ENCODE measurements at places on chromosomes 16 and 17.
A peak's percentile ranks its signal among the peaks of the same experiment; 100 is the strongest.

DNA sequence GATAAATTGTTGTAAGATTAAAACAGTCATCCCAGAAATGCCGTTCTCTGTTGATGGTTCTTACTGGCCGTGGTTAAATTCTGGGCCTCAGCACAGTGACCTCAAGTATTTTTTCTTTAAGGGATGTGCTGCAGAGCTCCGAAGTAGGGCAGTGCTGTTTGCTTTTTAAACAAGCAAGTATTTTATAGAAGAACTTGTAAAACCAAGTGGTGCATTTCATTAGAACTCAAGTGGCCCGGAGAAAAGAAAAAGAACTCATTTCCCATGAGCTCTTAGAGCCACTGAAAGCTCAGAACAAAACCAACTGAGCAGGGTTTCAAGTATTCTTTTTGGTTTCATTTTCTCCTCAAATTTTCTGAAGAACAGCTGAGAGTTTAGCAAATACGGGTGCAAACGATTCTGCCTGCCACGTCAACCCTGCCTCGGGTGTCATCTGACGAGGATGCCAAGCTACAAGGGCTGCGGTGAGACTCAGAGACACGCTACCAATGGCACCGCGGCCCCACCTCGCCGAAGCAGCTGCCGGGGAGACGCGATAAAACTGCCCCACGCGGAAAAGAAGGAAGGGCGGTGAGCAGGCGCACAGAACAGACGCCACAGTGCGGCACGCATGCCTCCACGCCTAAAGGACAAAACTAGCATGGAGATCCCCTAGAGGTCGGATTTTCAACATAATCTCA is 6.3 kb downstream of the LMF1 start:
- peak; percentile 65 for DNase-seq

DNA sequence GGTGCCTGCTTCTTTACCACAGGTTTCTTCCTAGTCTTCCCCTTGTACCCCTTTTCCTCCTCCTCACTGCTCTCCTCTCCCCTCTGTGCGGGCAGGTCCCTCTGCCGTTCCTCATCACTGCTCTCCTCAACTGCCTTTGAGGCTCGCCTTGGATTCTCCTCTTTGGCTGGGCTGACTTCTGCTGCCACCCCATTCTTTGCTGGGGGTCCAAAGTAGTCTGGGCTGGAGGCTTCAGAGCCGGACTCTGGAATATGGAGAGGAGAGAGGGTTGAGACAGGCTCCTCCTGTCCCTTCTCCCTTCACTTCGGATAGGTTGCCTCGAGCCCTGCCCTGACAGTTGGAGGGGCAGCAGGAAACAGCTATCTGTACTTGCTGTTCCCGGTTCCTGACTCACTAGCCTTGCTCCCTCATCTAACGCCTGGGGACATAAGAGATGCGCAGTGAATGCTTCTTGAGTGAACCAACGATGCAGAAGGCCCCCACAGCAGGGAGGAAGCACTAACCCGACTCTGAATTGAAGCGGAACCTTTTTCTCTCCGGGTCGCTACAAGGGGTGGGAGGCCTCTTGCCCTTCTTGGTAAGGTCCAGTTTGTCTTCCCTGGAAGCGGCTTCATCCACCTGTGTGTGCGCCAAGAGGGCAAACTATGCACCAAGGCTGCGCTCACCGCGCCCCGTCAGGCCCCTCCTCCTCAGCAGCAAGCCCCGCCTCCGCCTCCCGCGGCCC is 655 bp downstream of the HIRIP3 start:
- peak; percentile 71 for DNase-seq

GRCh38 chr17:73819440-73820395 is 175.5 kb upstream of the SDK2 start:
- no peak for DNase-seq

DNA sequence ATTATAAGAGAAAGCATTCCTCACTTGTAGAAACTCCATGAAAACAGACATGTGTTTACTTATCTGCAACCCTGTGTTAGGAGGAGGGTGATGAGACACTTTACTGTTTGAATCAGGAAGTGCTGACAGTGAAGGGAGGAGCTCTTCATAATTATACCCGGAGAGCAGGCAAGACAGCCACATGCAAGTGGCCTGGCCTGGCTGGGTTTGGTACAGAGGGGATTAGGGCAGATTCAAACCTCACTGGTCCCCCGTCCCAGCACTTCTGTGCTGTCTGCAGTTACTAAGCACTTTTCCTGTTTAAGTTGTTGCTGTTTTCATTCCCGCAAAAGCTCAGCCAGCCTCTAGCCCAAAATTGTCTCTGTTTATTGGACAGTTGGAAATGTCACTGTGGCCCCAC is 78.5 kb downstream of the WWOX start:
- DNase-seq, result no peak

GRCh38 chr17:19573075-19573474 is 39.4 kb downstream of the SLC47A1 start:
- DNase-seq, result no peak

- DNase-seq, result no peak
Measured at GRCh38 chr17:70956726-70957125, 787.4 kb downstream of the KCNJ2 start.

DNA sequence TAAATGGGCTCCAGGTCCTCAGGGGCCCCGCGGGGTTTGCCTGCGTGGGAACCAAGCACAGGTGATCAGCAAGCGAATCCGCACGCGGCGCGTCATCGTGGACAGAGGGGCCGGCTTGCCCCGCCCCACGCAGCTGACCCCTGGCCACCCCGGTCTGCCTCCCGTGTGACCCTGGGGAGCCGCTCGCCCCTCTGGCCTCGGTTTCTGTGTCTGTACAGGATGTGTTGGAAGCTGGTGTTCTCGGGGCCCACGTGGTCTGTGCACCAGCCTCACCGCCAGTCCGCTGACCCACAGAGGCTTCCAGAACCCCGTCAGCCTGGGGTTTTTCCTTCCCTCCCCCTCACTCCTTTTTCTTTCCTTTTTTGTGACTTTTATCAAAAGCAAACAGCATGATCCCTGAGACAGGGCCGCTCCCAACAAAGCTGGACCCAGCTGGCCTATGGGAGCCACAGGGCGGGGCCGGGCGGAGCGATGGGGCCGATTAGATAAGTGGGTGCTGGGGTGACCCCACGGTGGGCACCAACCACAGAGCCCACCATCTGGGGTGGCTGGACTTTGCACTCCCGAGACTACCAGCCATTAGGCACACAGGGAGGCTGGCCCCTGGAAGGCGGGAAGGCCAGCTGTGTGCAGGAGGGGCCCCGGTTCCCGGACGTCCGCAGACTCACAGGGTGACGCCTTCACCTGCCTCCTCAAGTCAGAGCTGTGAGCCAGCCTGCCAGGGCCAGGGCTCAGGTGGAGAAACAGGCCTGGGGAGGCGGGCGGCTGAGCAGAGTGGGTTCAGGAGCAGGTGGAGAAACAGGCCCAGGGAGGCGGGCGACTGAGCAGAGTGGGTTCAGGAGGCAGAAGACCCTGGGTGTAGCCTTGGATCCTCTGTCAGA is 56.0 kb downstream of the ZFPM1 start:
- DNase-seq, result no peak

DNA sequence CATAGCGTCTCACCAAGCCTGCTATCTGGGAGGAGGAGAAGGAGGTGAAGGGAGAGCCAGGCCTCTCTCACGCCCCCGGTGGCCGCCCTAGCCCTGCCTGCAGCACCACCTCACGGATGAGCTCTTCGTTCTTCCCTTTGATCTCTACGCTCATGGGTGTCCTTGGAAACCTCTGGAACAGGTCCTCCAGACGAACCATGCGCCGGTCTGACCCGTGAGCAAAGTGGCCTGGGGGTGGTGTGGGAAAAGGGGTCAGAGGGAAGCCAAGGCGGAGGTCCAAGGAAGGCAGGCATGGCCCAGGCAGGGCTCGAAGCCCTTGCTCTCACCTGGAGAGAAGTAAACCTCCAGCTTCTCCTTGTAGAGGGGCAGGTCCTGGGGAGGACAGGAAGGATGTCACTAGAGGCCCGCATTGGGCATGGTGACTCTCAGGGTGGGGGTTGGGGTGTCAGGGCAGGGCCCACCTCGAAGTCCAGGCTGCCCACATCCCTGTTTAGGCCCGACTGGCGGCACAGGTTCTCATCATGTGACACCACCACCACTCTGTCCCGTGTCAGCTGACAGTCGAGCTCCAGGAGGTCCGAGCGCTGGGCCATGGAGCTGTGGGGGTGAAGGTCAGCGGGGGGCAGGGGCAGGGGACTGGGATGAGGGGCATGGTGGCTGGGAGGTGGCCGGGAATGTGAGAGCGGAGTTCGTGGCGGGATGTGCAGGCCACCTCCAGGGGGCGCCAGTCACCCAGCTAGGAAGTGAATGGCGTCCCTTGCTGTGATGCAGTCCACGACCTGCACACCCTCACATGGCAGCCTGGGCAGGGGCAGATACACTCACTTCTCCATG is 923 bp downstream of the GDPD3 start:
- peak; percentile 66 for DNase-seq

GRCh38 chr16:28606291-28607115 is 3.3 kb downstream of the SULT1A1 start:
- no peak for DNase-seq

DNA sequence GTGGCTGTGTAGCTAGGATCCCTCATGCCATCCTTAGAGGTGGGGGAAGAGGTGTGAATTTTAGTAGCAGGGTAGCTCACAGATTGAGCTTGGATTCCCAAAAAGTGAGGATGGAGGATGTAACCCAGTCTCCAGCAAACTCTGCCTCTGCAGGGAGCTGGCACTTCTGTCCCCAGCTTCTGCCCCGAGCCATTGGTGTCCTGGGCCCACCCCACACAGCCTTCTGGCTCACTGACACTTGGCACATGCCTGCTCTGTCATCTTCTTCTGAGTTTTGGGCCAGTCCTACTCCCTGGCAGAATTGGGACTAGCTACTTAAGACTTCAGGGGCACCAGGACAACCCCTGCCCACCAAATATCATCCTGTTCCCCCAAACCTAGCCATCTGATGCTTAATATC is 2.3 kb downstream of the CACNG5 start:
- no peak for DNase-seq

GRCh38 chr17:750431-751037 is 1.5 kb downstream of the GEMIN4 start:
- no peak for DNase-seq

DNA sequence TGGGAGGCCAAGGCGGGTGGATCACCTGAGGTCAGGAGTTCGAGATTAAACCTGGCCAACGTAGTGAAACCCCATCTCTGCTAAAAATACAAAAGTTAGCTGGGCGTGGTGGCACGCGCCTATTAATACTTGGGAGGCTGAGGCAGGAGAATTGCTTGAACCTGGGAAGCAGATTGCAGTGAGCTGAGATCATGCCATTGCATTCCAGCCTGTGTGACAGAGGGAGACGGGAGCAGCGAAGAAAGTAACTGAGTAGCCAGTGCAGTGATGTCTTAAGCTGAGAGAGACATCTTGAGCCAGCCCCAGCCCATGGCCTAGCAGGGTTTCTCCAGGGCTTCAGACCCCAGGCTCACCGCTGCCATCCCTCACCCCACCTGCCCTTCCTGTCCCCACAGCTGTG is 9.8 kb upstream of the SMIM5 start:
- DNase-seq, result no peak

DNA sequence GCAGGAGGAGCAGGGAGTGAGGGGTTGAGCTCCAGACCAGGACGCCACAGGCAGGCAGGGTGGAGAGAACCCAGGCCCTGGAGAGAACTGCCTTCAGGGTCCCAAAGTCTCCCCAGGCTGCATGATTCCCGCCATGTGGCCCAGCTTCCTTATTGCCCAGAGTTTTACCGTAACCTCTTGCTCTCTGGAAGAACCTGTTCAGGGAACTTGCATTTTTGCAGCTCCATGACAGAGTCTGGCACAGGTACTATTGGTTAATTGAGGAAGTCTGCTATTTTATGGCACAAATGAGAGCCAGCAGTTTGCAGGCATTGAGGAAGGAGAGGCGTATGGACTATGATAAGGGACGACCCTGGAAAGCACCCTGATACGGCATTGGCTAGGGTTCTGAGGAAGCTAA is 11.6 kb upstream of the NOS2 start:
- DNase-seq, result no peak

GRCh38 chr17:68707031-68707430 is 105.9 kb upstream of the FAM20A start:
- DNase-seq, result no peak

GRCh38 chr16:80993307-80993706 is 13.4 kb downstream of the CMC2 start:
- no peak for DNase-seq

DNA sequence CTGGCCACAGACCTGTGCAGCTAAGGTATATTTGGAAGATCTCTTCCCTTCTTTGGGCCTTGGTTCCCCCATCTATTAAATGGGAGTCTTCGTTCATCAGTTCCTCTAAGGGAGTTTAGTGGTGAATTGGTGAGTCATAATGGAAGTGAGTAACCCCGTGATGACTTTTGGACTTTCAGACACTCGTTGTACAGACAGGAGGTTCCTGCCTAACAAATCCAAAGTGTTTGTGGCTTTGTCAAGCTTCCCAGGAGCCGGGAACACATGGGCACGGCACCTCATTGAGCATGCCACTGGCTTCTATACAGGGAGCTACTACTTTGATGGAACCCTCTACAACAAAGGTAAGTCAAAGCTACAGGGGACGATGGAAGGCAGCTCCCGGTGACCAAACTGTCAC is 40.4 kb downstream of the WSCD1 start:
- DNase-seq, result no peak

GRCh38 chr16:50933262-50933661 is 191.4 kb downstream of the CYLD start:
- no peak for DNase-seq

DNA sequence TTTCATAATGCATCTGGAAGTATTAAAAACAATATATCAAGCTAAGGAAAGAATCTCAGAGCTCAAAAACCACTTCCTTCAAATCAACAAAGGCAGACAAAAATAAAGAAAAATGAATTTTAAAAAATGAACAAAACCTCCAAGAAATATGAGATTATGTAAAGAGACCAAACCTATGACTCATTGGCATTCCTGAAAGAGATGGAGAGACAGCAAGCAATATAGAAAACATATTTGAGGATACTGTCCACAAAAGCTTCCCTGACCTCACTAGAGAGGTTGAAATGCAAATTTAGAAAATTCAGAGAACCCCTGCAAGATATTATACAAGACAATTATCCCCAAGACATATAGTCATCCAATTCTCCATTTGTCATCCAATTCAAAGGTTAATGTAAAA is 311.3 kb upstream of the SOX9 start:
- no peak for DNase-seq

GRCh38 chr16:81590714-81591544 is 146.3 kb downstream of the CMIP start:
- DNase-seq, result no peak

- DNase-seq, result no peak
Measured at GRCh38 chr17:59851439-59852375, 41.0 kb downstream of the TUBD1 start.

GRCh38 chr16:84941921-84942320 is 69.4 kb downstream of the ZDHHC7 start:
- no peak for DNase-seq

DNA sequence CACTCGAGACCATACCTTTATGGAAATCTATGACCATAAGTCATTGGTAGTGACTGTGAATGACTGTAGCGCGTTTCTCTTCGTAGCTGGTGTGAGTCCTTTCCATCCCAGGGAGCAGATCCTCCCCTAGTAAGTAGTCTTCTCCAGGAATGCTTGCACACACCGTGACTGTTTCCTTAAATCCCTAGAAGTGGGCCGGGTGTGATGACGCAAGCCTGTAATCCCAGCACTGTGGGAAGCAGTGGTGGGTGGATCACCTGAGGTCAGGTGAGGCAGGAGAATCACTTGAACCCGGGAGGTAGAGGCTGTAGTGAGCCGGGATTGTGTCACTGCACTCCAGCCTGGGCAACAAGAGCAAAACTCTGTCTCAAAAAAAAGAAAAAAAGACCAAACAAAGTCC is 70.6 kb downstream of the CRISPLD2 start:
- no peak for DNase-seq

- no peak for DNase-seq
Measured at GRCh38 chr17:5913032-5913531, 157.1 kb upstream of the WSCD1 start.

- no peak for DNase-seq
Measured at GRCh38 chr17:50660887-50661345, 26.2 kb downstream of the ABCC3 start.

- no peak for DNase-seq
Measured at GRCh38 chr17:61574542-61575351, 16.3 kb downstream of the NACA2 start.

Data from stimulated activated CD4-positive, alpha-beta T cell treated with anti-CD3 and anti-CD28 coated beads, Interleukin-12 subunit alpha, Interleukin-12 subunit beta, amount 100 ng/mL, for 48 hours (primary cell).